ENCODE measurements at places on chromosomes 16 and 17.

- no peak for DNase-seq
Measured at GRCh38 chr17:72215490-72215889, 94.7 kb downstream of the SOX9 start.

- no peak for DNase-seq
Measured at GRCh38 chr16:74224828-74225612, 71.6 kb upstream of the PSMD7 start.

DNA sequence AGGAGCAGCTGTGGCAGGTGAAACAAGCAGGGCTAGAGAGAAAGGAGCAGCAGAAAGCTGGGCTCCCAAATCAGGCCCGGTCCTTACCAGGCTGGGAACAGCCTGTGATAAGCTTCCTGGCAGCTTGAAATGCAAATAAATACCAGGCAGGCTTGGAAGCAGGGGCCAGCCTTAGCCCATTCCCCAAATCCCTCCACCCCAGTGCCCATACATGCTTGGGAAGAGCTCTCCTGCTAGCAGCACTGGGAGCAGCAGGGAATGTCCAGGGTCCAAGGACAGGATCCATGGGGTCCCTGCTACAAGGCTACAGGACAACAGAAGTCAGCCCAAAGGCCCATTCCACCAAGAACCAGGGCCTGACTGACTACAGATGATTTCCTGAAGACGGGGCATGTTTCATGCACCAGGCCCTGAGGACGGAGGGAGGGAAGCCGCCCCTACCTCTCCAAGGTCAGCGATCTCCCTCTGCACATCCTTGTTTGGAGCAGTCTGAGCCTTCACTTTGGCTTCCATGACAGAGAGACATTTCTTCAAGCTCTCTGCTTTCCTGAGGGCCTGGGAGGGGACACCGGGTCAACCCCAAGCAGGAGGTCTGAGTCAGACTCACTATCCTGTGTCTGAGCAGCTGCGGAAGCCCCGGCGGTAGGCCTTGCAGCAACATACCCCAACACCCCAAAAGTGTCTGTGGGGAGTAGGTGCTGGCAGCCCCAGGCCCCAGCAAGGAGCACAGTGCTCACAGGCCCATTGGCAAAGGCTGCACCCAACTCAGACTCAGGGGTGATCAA is 2.6 kb upstream of the EXOSC6 start:
- DNase-seq: no peak

- no peak for DNase-seq
Measured at GRCh38 chr17:41421116-41421515, 3.3 kb downstream of the KRT37 start.

GRCh38 chr16:83200005-83200779 is 573.4 kb downstream of the CDH13 start:
- DNase-seq: no peak

GRCh38 chr17:2087597-2088211 is 32.8 kb downstream of the HIC1 start:
- peak; percentile 49 for DNase-seq

DNA sequence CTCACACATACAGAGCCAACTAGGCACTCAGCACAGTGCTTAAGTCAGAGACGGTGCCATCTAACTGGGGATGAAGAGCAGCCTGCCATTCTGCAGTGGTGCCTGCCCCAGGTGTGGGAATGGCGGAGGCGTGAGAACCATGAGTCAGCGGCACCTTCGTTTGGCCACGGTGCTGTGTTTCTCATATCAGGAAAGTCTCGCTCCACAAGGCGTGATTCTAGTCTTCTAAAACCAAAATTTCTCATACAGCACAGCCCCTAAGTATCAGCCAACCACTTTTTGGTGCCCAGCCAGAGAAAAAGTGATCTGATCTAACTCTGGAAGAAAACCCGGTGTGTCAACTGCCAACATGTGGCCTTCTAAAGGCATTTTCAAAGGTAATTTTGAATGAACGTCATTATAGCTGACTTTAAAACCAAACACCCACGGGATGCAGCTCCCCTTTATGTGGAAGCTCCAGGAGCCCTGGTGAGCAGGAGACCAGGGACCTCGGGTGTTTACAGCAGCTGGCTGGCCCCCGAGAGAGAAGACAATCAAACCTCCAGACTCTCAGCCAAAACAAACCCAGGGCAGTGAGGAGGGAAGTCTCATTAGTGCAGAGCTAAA is 54.6 kb downstream of the ABCC12 start:
- no peak for DNase-seq

DNA sequence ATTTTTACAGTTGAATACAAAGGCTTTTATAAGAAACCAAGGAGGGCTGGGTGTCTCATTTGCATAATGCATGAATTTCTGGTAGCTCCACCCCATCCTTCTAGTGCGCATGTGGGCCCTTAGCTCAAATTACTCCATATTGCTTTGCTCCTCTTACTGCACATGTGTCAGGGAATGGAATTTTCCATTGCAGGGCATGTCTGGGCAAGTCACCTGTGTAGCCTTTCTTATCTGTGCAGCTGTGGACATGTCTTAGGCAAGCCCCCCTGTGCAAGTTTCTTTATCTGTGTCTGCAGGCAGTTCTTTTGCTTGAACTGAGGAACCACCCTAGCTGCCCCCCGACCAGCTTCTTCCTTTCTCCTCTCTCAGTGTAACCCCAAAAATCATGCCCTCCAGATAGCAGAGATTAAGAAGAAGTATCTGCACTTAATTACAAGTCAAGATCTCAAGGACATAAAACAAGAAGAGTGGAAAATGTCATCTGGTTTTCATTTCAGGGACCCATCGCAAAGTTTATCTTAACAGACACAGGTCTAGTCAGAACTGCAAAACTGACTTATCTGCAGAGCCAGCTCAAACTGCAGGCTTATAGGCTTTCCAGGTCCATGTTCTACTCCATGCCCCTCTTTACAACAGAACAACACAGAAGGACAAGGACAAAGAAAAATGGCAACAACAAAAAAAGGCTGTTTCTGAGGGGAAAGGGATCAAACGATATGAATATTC is 137.9 kb upstream of the HS3ST4 start:
- no peak for DNase-seq

- no peak for DNase-seq
Measured at GRCh38 chr16:47622451-47623176, 161.5 kb downstream of the PHKB start.

- peak; percentile 91 for DNase-seq
Measured at GRCh38 chr17:44014437-44015172, at the start of gene TMEM101. TSS of gene TMEM101 (minus strand) at chr17:44014963. CDS start at chr17:44014952, 11 bp downstream.

- no peak for DNase-seq
Measured at GRCh38 chr17:73776351-73777130, 132.3 kb upstream of the SDK2 start.

DNA sequence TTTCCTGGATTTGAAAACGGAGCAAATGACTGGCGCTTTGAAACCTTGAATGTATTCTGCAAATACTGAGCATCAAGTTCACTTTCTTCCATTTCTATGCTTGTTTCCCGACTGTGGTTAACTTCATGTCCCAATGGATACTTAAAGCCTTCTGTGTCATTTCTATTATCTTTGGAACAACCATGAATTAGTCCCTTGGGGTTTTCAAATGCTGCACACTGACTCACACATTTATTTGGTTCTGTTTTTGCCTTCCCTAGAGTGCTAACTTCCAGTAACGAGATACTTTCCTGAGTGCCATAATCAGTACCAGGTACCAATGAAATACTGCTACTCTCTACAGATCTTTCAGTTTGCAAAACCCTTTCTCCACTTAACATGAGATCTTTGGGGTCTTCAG is 32.3 kb downstream of the BRCA1 start:
- DNase-seq: no peak

- no peak for DNase-seq
Measured at GRCh38 chr17:534071-534691, 180.5 kb downstream of the VPS53 start.

- no peak for DNase-seq
Measured at GRCh38 chr17:62718429-62718828, 89.7 kb downstream of the MARCHF10 start.

DNA sequence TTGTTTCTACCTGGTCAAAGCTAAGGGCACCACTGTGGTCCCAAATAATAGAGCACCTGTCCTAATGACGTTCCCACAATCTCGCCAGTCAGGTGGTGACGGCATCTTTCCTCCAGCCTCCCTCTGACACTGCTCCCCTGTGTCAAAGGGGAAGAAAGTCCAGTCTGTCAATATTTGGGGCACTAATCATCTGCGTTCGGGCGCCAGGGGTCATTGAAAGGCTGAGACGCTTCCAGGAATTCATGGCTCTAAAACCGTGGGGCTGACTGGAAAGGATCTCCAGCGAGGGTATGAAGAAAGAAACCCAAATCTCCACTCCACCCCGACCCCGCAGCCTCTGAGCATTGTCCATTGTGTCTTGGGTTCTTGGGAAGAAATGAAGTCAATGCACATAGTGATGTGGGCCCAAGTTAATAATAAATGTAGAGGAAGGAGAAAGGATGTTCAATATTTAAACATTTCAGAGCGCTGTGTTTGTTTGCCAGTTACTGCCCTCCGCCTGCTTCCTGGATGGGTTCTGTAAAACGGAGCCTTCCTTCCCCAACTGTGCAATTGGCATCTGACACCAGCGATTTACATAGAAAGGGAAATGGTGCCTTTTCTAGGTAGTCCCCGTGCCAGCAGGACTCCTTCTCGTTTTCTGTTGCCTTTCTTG is 103.2 kb downstream of the SOCS1 start:
- DNase-seq: no peak

DNA sequence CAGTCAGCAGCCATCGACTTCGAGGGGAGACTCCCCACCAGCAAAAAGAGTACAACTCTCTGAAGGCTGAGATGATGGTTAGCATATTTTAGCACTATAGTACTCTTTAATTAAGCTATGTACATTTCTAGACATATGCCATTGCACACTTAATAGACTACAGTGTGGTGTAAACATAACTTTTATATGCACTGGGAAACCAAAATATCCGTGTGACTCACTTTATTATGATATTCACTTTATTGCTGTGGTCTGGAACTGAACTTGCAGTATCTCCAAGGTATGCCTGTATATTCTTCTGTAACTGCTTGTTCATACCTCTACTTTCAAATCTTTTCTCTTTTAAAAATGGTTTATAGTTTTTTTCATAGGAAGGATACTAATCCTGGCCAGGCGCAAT is 11.0 kb upstream of the NXPH3 start:
- no peak for DNase-seq

DNA sequence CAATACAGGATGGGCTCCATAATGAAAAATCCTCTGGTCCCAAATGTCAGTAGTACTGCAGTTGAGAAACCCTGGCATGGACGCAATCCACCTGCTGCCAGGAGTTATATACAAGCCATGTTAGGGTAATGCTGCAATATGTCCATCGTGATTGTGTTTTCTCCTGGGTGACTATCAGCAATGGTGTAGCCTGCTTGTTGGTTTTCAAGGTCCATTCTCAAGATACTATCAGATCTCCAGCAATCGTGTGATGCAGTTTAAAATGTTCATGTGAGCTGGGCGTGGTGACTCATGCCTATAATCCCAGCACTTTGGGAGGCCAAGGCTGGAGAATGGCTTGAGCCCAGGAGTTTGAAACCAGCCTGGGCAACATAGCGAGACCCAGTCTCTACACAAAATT is 24.0 kb downstream of the ABCC1 start:
- DNase-seq: no peak

GRCh38 chr16:86635176-86635876 is 57.0 kb downstream of the FOXL1 start:
- DNase-seq: no peak

- no peak for DNase-seq
Measured at GRCh38 chr17:73481676-73482075, 162.6 kb downstream of the SDK2 start.

GRCh38 chr17:45228763-45229539 is 7.3 kb downstream of the FMNL1 start:
- peak; percentile 40 for DNase-seq

- no peak for DNase-seq
Measured at GRCh38 chr16:1724491-1724890, 18.5 kb downstream of the MAPK8IP3 start.

GRCh38 chr17:8905331-8905730 is 37.9 kb upstream of the PIK3R6 start:
- no peak for DNase-seq

GRCh38 chr16:70331588-70332358 is 14.9 kb upstream of the DDX19A start:
- DNase-seq: no peak

DNA sequence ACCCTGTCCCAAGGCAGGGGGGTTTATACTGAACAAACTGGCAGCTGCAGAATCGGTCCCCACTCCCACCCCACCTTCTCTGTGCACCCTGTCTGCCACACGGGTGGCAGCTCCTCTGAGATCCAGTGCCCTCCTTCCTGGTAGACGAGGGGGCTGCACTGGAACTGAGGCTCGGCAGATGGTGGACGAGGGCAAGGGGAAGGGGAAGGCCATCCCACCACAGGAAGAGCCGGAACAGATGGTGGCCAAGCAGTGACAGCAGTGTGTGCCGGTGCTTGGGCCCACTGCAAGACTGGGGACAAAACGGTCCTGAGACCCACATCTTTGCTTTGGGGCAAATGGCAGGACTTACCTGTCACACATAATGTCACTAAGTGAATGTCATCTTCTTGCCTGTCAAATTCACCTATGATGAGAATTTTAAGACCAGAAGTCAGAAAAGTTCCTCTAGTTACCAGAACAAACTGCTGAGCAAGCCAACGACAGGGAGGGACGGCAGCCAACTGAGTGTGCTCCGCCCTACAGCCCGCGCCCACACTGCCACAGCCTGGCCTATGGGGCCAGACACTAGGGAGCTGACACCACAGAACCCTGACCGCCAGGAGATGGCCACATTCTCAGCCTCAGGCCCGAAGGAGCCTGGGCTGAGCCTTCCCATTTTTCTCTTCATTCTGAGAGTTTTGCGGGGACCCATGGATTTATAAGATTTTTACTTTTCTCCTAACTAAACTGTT is 14.4 kb downstream of the NTAN1 start:
- peak; percentile 46 for DNase-seq

DNA sequence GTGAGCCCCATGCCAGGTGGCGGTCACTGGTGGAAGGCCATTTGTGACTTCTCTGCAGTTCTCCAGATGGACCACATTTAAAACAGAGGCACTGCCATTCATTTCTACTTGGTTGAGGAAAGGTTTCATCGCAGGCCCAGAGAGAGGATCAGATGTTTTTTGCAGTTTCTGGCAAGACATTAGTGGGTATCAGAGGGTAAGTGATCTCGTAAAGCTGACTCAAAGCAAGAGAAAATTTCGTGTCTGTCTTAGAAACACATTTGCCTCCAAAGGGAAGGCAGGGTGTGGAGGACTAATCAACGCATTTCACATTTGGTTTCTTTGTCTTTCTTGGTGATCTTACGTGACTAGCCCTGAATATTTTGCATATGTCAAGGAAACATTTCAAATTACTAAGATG is 81.8 kb downstream of the PRKCB start:
- DNase-seq: no peak

- DNase-seq: no peak
Measured at GRCh38 chr16:80596507-80597207, 55.9 kb downstream of the DYNLRB2 start.

GRCh38 chr17:63694950-63695773 is 4.8 kb downstream of the LIMD2 start:
- no peak for DNase-seq

DNA sequence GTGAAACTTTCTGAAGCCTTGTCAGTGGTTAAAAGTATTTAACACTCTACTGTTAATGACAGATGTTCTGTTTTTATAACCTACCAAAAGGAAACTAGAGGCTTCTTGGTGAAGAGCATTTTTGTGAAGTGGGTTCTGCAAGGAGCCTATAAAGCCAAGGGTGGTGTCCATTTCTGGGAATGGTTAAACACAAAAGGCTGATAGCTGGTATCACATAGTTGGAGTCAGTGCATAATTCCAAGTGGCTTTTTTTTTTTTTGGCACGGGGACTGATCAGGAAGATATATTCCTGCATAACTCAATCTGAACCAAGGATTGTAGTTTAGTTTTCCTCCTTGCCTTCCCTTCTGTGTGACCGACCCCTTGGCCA is 27.6 kb upstream of the KPNB1 start:
- DNase-seq: no peak

Data from putamen (tissue), 1 donor.